Activated CD4-positive, alpha-beta T cell treated with anti-CD3 and anti-CD28 coated beads, Interleukin-2, amount 50 U/mL, for 24 hours (primary cell): ENCODE measurements at places on chromosomes 2 and 18.
A peak's percentile ranks its signal among the peaks of the same experiment; 100 is the strongest.

GRCh38 chr2:172204309-172204708, 101.6 kb upstream of the DLX2 start:
- DNase-seq = no peak

DNA sequence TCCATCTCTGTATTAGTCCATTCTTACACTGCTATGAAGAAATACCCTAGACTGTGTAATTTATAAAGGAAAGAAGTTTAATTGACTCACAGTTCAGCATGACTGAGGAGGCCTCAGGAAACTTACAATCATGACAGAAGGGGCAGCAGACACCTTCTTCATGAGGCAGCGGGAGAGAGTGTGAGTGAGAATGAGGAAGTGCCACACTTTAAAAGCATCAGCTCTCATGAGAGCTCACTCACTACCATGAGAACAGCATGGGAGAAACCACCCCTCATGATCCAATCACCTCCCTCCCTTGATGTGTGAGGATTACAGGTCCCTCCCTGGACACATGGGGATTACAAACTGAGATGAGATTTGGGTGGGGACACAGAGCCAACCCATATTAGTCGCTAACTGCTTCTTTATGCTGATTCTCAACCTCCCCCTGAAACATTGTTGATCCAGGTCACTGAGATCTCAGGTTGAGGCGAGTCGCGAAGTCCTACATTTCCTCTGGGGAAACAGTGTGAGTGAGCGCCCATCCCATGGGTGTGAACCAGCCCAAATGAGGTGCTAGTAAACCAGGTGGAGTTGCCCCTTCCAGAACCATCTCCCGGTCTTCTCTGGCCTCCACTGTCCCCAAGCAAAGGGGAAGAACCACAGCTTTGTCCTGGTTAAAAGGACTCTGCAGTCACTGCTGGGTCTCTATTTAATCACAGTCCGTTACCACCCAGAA, 123.8 kb downstream of the CAPN13 start:
- no peak for DNase-seq

DNA sequence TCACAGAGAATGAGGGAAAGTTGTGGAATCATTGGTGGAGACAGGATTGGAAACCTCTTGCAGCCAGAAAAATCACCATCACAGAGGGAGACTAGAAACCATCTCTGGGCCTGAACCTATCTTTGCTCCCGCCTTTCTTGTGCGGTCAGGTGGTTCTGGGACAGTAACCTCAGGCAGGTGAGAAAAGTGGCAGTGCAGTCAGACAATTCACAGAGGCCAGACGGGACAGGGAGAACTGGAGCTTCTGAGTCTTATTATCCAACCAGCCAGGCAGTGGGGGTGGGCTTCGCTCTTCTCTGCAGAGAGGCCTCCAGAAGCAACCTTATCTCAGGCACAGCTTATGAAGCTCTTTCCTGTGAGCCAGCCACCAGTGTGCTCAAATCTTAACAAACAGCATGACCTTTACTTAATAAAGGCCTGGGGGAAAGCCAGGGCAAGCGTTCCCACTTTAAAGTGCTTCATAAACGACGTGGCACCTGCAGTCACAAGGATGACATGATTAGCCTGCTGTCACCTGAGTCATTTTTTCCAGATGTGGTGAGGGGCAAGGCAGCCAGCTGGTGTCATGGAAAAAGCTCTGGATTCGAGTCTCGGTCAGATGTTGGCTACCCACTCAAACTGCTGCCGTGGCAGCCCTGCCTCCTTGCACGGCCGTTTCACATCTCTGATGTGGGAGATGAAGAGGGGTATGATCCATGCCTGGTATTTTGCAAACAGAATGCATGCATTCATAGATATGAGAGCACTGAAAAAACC, 109.7 kb downstream of the B3GNT2 start:
- DNase-seq = peak; percentile 36

GRCh38 chr18:23265682-23266399, 130.6 kb downstream of the CABLES1 start:
- DNase-seq = no peak

DNA sequence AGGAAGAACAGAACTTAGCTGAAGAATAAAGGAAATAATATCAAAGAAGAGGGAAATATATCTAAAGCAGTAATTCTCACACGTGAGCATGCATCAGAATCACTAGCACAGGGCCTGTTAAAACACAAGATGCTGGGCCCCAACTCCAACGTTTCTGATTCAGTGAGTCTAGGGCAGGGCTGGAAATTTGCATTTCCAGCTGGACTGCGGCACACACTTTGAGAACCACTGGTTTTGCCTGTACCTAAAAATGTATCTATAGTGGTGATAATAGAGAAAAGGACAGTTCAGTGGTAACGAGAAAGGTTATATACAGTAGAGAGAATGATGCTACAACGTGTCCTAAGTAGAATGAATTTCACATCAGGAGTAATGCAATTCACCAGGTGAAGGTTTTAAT, 11.2 kb downstream of the REV1 start:
- DNase-seq = no peak

DNA sequence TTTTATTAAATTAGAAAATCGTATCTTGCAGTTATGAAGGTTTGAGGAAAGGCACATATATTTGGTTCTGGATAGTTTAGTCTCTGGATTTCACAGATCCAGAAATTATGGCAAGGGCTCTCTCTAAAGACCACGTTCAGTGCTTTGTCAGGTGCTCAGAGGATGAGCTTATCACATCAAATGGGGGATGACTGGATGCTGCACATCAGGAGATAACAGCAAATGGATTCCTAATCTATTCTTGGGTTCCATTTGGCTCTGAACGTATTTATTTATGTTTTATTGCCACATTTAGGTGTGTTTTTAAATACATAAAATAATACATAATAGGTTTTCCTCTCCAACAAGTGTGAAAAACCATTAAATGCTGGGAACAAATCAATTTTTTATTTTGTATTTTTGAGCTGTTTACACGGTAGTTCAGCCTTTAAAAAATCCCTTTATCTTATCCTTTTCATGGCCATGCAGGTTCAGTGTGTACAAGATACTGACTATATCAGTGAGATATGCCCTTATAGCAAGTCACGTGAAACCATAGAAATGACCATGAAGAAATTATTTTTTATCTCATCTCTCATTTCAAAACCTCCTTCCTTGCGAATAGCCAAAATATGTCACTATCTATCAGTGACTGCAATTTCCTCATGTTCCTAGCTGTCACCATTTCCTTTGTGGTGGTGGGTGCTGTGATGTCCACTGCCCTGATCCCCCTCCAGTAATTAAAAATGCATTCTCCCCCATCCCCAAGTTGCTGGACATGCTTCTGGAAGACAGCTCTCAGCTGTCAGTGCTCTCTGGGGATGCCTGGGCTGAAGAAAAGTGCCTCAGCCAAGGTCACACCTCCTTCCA, 25.9 kb upstream of the CXCR4 start:
- no peak for DNase-seq

DNA sequence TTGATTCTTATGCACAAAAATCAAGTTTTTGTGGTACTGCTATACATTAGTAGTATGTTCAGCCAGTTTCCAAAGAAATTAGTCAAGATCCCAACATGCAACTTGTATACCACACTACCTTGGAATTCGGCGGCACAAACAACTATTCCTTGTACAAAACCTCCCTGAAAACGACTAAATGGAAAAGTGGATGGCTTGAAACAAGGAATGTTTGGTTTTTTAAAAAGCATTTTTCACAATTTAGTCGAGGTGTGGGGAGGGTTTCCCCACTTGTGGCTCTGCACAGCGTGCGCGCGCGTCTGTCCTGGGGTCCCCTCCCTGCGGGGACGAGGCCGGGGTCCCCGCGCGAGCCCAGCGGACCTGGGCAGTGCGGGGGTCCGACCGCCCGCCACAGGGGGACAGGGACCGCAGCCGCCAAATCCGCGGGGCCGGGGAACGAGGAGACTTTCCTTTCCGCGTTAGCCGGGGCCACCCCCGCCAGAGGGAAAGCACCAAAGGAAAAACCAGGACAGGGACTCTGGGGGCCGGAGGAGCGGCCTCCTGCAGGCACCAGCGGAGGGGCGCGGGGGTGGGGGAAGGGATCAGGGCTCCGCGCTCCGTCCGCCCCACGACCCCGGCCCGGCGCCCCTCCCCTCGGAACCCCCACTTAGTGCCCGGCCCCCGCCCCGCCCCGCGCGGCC, 534 bp upstream of the SOCS6 start:
- DNase-seq = no peak

DNA sequence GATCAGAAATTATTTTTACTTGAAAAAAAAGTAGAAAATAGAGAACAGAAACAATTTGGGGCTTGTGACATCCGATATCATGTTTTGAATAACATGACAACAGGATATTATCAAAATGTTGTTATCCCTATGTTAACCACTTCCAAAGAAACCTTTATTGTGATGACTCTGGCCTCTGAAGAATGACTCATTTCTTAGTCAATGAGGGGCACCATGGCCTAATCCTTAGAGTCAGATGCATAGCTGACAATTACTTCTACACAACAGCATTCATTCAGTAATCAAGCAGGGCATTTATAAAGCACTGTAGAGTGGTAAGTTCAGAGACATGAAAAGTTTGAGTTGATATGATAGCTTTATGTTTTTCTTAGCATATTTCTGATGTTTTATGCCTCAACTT, 703.0 kb downstream of the RNF144A start:
- DNase-seq = no peak

- no peak for DNase-seq
Measured at GRCh38 chr2:149409506-149409905, 79.1 kb downstream of the LYPD6 start.

DNA sequence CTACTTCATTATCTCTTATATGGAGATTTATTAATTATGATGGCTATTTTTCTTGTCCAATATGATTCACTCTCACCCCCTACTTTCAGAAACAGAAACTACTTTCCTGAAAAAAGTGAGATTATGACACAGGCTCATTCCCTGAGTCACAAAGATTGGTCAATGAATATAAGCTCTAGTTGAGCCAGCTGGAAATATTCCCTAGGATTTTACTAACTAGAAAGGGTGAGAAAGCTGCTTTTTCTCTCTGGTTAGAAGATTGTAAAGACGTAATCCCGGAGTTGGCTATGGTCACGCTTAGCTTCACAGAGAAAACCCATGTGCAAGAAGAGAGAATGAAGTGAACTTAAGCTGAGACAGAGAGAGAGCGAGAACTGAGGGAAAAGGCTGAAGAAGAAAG, 223.7 kb upstream of the SMAD7 start:
- DNase-seq = no peak
